Psoas muscle (tissue), 8 donors: ENCODE measurements at places on chromosomes 1 and 21.

- H3K4me1 ChIP-seq, result no peaks in the 10 kb centered on the region
- no peak overlapping the region for H3K27ac ChIP-seq
- DNase-seq, result no peak
- no peaks in the 10 kb centered on the region for H3K36me3 ChIP-seq
- H3K4me3 ChIP-seq, result no peak overlapping the region
- H3K27me3 ChIP-seq, result no peaks in the 10 kb centered on the region
Measured at GRCh38 chr1:171446386-171446785, 38.9 kb upstream of the PRRC2C start.

DNA sequence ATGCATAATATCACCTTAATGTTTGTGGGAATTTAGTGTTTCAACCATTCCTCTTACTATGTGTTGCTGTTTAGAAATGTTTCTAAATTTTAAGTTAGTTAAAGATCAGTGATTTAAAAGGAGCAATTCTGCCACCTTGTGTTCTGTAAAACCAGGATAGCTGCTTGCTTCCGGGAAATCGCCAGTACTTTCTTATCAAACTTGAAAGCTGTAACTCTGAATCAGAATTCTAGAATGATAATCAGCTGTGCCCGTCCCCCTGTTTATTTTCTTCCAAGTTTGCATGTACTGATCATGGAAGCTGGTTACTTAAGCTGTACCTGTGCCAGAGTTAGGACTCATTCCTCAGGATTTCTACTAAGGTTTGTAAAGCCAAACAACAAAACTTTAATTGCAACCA, 656.4 kb downstream of the LTN1 start:
- no peak overlapping the region for H3K4me3 ChIP-seq
- no peaks in the 10 kb centered on the region for H3K36me3 ChIP-seq
- peaks cover 5% of the 10 kb centered on the region for H3K4me1 ChIP-seq

- H3K4me3 ChIP-seq, result no peak overlapping the region
- H3K36me3 ChIP-seq, result no peaks in the 10 kb centered on the region
- no peak overlapping the region for H3K27ac ChIP-seq
- peaks cover 6% of the 10 kb centered on the region for H3K4me1 ChIP-seq
- no peaks in the 10 kb centered on the region for H3K27me3 ChIP-seq
- DNase-seq, result no peak
Measured at GRCh38 chr1:41390166-41390565, 28.9 kb downstream of the FOXO6 start.

DNA sequence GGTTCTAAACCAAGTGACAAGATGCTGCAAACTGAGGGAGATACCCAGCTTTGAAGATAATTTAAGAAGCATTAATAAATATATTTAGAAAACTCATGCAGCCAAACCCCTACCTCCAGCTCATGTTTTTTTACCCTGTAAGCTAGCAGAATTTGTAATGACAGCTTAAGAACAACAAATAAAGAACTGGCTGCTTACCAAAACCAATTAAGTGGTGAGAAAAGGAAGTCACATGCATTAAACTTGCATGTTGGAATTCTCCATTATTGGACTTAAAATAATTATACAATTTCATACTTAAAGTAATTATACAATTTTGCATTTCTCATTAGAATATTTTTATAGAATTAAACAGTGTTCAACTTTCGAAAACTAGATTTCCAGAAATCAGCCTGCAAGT, 75.6 kb upstream of the CNIH3 start:
- no peaks in the 10 kb centered on the region for H3K36me3 ChIP-seq
- H3K4me3 ChIP-seq, result no peak overlapping the region
- H3K27me3 ChIP-seq, result no peaks in the 10 kb centered on the region
- no peak for DNase-seq

GRCh38 chr1:194341587-194341986, 1155.2 kb upstream of the B3GALT2 start:
- H3K4me3 ChIP-seq, result no peak overlapping the region
- no peak overlapping the region for H3K27ac ChIP-seq
- no peaks in the 10 kb centered on the region for H3K4me1 ChIP-seq
- no peak for DNase-seq

- H3K27ac ChIP-seq, result no peak overlapping the region
- no peak overlapping the region for H3K4me3 ChIP-seq
- no peak for DNase-seq
- peaks cover 50% of the 10 kb centered on the region for H3K4me1 ChIP-seq
- no peaks in the 10 kb centered on the region for H3K36me3 ChIP-seq
- H3K27me3 ChIP-seq, result no peaks in the 10 kb centered on the region
Measured at GRCh38 chr1:40706626-40707025, 15.1 kb downstream of the NFYC start.
